ENCODE measurements at places on chromosomes 2 and 18. TPM values are rescaled to one million over a fixed set of nuclear protein-coding genes. Genes with fewer than 3 reads are reported as not detected.

TLX2 gene
- total RNA-seq: 0.14 TPM

CERS6 gene
- total RNA-seq: 17.9 TPM

IL36A gene
- not detected for total RNA-seq

EVA1A gene
- total RNA-seq: not detected

ELOA2 gene
- not detected for total RNA-seq

SP140 gene
- 55.1 TPM for total RNA-seq

TRIM43 gene
- not detected for total RNA-seq

TMEM17 gene
- not detected for total RNA-seq

TXNDC2 gene
- total RNA-seq: not detected

IL1B gene
- total RNA-seq: 3.8 TPM
